ENCODE measurements at places on chromosomes 6 and 20.
A peak's percentile ranks its signal among the peaks of the same experiment; 100 is the strongest.

GRCh38 chr6:47303342-47303741, 6.4 kb downstream of the TNFRSF21 start:
- DNase-seq = no peak

DNA sequence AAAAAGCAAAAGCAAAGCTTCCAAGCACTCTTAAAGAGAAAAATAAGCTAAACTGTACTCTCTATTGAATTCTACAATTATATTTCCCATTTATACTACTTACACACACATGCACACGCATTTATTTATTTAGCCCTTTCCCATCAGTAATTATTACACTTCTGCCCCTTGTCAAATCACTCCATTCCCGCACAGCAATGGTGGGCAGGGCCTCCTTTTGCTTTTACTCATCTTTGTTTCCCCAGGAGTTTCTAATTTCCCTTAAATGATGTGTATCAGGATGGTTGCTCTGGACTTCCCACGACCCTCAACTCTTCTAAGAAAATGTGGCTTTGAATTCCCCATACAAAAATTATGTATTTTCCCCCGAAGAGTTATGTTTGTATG, 19.9 kb downstream of the PXT1 start:
- DNase-seq = no peak

DNA sequence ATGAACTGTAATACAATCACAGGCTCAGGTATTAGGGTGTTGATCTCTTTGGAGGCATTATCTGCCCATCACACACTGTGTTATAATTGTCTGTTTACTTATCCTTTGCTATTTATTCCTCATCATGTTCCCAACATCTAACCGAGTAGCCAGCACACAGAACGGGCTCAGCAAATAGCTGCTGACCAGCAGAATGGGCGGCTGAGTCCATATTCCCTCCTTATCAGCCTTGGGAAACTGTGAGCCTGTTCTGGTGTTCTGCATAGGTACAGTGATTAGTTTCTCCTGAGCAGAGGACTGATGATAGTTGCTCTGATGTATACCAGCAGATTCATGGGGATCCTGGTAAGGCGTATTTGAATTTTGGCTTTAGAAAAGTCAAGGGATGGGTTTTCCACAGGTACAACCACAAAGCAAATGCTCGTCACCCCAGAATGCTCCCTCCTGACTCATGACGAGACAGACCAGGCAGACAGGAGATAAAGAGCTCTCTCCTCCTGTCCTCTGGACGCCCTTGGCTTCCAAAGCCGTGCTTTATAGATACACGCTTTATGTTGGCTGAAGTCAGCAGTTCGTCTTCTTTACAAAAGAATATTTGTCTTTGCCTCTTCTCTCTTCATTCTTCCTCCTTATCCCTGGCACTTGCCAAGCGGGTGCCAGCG, 166.7 kb downstream of the TTLL2 start:
- DNase-seq = no peak

- no peak for DNase-seq
Measured at GRCh38 chr6:170294813-170295509, 4.1 kb upstream of the DLL1 start.

DNA sequence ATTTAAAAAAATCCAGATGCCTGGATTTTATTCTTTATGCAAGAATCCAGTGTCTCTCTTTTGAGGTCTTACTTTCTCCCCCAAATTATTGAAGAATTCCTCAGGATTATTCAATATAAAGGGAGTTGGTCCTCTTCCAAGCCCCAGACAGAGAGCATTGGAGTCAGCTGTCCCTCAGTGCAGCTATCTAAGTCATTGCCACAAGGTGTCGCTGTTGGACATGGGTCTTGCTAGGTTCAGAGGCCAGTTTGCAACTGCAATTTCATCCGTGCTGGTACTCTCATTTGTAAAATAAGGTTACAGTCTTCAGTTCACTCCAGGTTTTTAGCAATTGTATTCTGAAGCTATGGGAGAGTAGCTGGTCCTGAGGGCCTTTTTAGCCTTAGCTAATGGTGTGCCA, 27.8 kb downstream of the CCN2 start:
- DNase-seq = no peak

DNA sequence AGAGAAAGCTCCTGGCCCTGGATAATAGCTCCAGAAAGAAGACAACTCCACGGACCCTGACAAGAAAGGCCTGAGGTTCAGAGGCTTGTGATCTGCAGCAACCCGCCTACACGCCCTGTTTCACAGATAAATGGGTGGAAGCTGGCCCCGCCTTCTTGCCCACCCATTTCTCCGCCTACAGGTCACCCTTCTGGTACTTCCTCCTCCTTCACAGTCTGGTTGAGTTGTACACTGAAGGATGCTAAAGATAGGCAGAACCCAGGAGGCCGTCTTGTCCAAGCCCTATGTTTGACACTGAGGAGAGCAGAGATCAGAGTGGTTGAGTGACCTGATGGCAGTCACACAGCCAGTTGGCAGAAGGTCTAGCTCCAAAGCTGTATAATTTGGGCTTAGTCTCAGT, 34.2 kb upstream of the MDGA1 start:
- DNase-seq = peak; percentile 2

DNA sequence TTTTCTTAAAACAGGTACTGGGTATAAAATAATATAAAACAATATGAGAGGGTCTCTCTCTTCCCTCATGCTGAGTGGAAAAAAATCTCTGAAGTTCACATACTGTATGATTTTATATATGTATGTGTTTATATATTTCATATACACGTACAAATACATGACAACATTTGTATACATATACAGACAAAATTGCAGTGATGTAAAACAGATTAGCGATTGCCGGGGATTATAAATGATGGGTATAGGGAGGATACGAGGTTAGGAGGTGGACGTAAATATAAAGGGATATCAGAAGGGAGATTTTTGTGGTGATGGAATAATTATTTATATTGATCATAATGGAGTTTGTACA, 194.8 kb upstream of the PRSS16 start:
- DNase-seq = no peak

- DNase-seq = no peak
Measured at GRCh38 chr6:104548297-104548696, 311.4 kb downstream of the HACE1 start.
